ENCODE measurements at places on chromosomes 2 and 18.

DNA sequence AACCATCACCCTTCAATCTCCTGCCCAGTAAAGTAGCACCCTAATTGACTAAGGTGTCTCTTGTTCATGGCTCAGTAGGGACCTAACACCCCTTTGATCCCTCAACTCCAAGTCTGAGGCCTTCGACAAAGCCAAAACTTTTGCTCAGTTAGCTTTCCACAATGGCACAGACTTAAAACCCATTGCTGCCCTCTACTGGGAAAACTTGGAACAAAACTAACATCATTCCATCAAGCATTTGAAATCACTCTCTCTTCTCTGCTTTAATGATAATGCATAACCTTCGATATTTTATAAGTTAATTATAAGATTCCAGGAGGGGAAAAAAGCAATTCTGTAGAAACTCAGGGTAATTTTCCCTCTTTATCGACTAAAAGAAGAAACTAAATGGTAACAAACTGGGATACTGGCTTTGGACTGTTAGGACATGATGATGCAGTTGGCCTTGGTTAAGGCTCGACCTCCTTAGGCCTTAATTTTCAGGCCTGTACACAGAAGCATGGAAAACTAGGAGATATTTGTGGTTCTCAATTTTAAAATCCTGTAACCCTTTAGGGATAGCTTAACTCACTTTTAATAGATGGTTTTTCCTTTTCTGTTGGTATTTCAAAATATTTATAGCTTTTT lies 127.8 kb downstream of the STK39 start:
- no peak for DNase-seq

- no peak for DNase-seq
Measured at GRCh38 chr2:240557808-240558207, at the start of gene ANKMY1. ANKMY1 (minus strand) TSS chr2:240557988; CDS start chr2:240557335, 653 bp downstream.

DNA sequence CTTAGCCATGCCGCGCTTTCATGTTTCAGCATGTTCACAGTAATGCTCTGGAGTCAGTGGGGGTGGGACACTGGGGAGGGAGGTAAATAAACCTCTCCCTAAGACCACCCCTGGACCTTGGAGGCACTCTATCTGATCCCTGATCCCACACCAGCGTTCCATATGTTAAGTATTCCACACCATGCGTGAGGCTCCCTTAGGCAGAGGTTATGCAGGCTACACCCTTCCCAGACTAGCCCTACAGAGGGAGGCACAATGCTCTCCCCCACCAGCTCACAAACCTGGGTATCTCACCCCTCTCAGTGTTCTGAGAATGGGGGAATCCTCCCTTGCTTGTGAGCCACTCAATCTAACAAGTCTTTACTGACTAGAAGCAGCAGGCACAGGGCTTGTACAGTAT lies 1610.4 kb upstream of the ZEB2 start:
- DNase-seq = no peak

- no peak for DNase-seq
Measured at GRCh38 chr2:36394804-36395203, 39.2 kb downstream of the CRIM1 start.

- DNase-seq = no peak
Measured at GRCh38 chr2:6896930-6897759, 19.6 kb downstream of the RSAD2 start.

DNA sequence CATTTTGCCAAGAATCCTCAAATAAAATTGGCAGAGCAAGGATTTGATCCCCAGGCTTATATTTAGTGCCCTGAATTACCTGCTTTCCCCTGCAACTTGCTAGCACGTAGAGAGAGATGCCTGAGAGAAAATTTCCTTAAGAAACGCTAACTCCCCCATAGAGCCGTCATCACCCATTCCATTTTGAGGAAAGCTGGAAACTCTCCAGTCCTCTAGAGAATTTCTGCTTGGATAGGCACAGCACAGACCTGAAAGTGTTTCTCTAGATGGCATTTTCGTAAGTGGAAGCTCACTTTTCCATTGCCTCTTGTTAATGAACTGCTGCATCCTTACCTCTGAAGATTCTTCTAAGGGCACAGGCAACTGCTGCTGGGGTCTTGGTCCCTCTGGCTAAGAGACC lies 277.8 kb upstream of the SIX2 start:
- no peak for DNase-seq

GRCh38 chr2:23484275-23484674 lies 99.3 kb downstream of the KLHL29 start:
- no peak for DNase-seq

All from activated CD4-positive, CD25-positive, alpha-beta regulatory T cell treated with anti-CD3 and anti-CD28 coated beads, Interleukin-2, amount 50 U/mL, for 16 hours (primary cell).